ENCODE measurements at places on chromosomes 6 and 20.

DNA sequence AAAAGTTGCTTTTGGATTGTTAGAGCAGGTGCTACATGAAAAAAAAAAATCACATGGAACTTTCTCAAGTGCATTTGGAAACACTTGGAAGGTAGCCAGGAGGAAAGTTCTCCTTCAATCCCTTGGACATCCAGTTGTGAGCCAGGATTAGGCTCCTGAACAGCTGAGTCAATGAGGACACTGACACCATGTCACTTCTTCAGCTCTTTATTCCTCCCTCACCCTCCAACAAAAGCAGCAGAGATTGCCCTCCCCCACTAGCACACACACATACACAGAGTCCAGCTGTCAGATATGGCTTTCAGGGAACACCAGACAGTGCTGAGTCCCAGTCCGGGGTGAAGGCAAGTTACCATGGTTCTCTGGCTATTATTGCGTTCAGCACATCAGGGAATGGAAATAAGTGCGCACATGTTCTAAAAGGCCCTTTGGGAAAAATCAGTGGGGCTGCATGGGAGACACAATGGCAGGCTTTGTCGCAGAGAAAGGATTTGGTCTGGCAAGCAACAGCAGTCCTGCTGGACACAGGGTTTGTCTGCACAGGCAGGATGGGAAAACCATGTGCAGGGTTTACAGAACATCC is 124.7 kb upstream of the MARCKS start:
- no peaks in the 10 kb centered on the region for H3K36me3 ChIP-seq
- no peak for DNase-seq
- H3K4me3 ChIP-seq: no peak overlapping the region
- no peak overlapping the region for H3K27ac ChIP-seq

- no peak for DNase-seq
- no peaks in the 10 kb centered on the region for H3K27me3 ChIP-seq
- H3K4me3 ChIP-seq: no peak overlapping the region
- peak overlapping the region; percentile 17 for H3K27ac ChIP-seq
These were observed 79.2 kb upstream of the PLN start for GRCh38 chr6:118468682-118469465.

DNA sequence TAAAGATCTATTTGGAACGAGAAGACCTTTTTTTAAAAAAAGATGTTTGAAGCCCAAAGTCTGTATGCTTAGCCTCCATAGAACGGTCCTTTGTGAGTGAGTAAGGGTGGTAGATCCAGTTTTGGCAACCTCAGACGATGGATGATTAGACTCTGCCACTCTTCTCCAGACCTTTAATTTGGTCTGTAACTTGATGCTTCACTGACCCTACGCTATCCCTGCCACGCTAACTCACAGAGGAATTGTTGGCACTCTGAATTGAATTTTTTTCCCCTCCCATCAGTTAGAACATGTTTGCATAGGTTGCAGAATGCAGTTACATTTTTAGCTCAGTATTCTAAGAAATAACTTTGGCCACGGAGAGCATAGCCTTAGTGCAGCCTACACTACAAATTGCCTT is 15.8 kb upstream of the DEK start:
- H3K4me3 ChIP-seq: no peak overlapping the region
- H3K27me3 ChIP-seq: no peaks in the 10 kb centered on the region
- peaks cover 11% of the 10 kb centered on the region for H3K4me1 ChIP-seq
- no peaks in the 10 kb centered on the region for H3K36me3 ChIP-seq

DNA sequence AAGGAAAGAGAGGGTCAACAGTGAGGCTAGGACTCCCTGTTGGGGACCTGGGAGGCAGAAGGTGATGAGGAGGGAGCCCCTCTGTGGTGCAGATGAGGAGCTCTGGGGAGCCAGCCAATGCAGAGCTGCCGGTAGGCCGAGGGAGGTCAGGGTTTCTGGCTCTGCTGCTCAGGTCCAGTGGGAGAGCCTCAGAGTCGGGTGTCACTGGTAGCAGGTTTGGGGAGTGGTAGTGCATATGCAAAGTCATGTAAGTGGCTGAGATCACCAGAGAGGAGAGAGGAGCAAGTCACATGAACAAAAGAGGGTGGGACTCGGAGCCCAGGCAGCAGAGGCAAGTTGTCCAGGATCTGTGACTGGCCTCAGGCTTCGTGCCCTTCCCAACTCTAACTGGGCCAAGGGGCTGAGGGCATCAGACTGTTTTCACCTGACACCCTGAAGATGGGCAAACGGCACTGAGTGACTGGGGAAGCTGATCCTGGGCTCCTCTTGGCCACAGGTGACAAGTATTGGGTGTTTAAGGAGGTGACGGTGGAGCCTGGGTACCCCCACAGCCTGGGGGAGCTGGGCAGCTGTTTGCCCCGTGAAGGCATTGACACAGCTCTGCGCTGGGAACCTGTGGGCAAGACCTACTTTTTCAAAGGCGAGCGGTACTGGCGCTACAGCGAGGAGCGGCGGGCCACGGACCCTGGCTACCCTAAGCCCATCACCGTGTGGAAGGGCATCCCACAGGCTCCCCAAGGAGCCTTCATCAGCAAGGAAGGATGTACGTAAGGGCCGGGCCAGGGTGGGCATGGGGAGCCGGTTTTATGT is 6.6 kb downstream of the MMP24OS start:
- no peaks in the 10 kb centered on the region for H3K27me3 ChIP-seq
- DNase-seq: no peak
- no peak overlapping the region for H3K27ac ChIP-seq
- no peaks in the 10 kb centered on the region for H3K4me1 ChIP-seq

GRCh38 chr20:30484749-30485070 is 772.8 kb upstream of the DEFB115 start:
- no peak overlapping the region for H3K27ac ChIP-seq
- H3K36me3 ChIP-seq: no peaks in the 10 kb centered on the region
- DNase-seq: no peak
- H3K4me1 ChIP-seq: no peaks in the 10 kb centered on the region

- no peak for DNase-seq
- H3K27me3 ChIP-seq: no peaks in the 10 kb centered on the region
- no peaks in the 10 kb centered on the region for H3K4me1 ChIP-seq
- H3K36me3 ChIP-seq: no peaks in the 10 kb centered on the region
These were observed 48.3 kb upstream of the PROKR2 start for GRCh38 chr20:5364997-5365597.

DNA sequence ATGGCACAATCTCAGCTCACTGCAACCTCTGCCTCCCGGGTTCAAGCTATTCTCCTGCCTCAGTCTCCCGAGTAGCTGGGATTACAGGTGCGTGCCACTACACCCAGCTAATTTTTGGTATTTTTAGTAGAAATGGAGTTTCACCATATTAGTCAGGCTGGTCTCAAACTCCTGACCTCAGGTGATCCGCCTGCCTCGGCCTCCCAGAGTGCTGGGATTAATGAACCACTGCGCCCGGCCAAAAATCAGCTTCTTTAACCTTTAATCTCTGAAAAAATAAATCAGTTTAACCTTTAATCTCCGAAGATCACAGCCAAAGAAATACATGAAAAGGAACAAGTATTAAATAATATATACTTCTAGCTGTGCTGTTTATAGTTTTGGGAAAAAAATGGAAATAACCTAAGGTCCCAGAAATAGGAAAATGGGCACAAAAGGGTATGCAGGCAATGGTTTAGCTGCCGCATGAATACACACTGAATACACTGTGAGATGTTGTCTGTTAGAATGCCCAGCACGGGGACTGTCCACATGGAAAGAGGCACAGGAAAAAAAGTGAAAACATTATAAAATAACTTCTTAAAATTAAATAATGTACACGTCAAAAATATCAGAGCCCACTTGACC is 1.6 kb downstream of the NQO2 start:
- H3K27me3 ChIP-seq: no peaks in the 10 kb centered on the region
- H3K4me1 ChIP-seq: no peaks in the 10 kb centered on the region
- peak overlapping the region; percentile 55 for H3K27ac ChIP-seq
- DNase-seq: no peak
- H3K4me3 ChIP-seq: no peak overlapping the region
- peaks cover 19% of the 10 kb centered on the region for H3K36me3 ChIP-seq

DNA sequence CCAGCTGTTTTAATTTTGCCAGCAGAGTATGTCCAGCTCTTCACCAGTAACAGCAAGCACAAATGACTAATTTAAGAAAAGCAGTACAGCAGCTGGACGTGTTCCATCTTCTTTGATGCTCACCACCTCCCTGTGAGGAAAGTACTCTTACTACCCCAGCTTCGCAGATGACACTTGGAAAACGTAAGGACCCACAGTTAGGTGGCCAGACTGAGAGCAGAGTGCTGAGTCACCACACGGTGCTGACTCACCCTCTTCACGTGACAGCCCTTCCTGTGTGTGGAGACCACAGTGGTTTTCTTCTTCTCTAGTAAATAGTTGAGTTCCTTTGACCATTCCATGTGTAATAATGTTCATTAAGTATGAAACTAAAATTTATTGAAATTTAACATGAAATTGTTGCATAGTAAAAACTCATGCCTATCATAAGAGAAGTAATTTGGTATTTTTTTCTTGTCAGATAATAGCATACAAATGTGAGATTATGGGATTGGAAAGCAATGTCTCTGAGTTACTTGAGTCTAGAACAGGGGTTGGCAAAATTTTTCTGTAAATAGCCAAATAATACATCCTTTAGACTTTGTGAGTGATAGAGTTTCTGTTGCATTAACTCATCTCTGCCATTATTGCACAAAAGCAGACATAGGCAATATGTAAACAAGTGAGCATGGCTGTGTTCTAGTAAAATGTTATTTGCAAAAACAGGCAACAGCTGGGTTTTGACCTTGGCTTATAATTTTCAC is 76.6 kb downstream of the SLX4IP start:
- peak overlapping the region; percentile 54 for H3K27ac ChIP-seq
- no peak overlapping the region for H3K4me3 ChIP-seq
- no peaks in the 10 kb centered on the region for H3K27me3 ChIP-seq
- peak; percentile 96 for DNase-seq
- H3K4me1 ChIP-seq: peaks cover 42% of the 10 kb centered on the region

DNA sequence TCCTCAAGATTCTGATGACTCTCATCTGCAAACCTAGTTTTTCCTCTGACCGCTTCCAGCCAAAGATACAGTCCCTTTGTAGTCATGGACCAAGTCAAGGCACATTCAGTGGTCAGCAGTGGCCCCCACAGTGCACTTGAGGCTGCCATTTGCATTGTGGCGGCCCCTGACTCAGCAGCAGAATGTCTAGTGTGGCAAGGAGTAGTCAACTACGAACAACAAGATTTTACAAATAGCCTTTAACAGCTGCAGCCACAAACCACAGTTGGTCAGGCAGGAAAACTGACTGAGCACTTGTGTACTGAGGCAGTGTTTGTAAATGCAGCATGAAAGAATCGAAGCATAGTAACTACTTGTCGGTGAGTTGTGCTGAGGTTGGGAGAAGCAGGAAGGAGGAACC is 49.6 kb downstream of the SLC2A12 start:
- no peaks in the 10 kb centered on the region for H3K36me3 ChIP-seq
- DNase-seq: no peak
- no peak overlapping the region for H3K4me3 ChIP-seq
- H3K4me1 ChIP-seq: no peaks in the 10 kb centered on the region
- no peak overlapping the region for H3K27ac ChIP-seq

DNA sequence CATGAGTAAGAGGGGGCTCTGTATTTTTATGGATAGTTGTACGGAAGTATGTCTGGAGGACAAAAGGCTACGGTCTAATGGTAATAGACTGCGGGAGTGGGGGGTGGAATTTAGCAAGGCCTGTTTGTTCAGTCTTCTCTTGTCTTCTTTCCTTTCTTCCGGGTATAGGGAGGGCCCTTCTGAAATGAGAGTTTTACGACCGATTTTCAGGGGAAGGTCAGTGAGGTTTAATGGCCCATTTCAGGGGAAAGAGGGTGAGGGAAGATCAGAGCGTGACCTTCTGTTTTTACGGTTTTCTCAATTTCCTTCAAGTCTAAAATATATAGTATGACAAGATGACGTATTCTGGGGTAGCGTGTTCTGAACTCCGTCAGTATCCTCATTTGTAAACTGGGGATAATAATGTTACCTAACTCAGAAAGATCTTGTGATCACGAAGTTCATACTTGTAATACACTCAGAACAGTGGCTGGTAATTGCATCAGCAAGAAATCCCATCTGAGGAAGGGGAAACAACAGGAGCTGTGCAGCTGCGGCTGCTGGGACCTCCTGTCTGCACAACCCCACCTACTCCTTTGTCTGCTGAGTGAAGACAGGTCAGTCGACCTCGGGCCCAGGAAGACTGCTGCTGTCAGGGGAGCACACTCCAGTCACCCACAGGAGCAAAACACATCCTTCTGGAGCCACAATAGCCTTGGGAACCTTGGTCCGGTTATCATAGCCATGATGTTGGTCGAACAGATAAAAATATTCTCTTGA is 90.4 kb downstream of the MAP3K7 start:
- H3K36me3 ChIP-seq: no peaks in the 10 kb centered on the region
- H3K27ac ChIP-seq: no peak overlapping the region

DNA sequence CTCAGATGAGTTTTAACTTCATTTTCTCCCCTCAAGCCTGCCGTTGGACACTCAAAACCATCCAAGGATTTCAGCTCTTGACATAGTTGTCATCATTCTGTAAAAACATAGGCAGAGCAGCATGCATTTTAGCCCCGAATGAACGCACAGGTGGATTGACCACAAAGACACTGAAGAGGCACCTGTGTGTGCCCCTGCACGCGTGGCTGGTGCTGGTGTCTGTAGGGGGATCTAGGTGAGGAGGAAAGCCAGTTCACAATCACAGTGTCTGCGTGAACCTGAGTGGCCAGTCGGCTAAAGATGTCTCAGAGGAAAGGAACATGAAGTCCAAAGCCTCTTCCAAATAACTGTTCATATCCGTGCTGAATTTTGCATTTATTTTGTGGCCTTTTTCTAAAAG is 309.2 kb downstream of the QKI start:
- no peaks in the 10 kb centered on the region for H3K27me3 ChIP-seq
- no peak overlapping the region for H3K4me3 ChIP-seq
- DNase-seq: no peak
- no peaks in the 10 kb centered on the region for H3K36me3 ChIP-seq
- H3K27ac ChIP-seq: no peak overlapping the region

- H3K27me3 ChIP-seq: no peaks in the 10 kb centered on the region
- H3K36me3 ChIP-seq: no peaks in the 10 kb centered on the region
- no peak for DNase-seq
- peak overlapping the region; percentile 9 for H3K27ac ChIP-seq
- H3K4me3 ChIP-seq: no peak overlapping the region
These were observed 6.8 kb downstream of the NOX3 start for GRCh38 chr6:155448668-155449449.

- H3K4me3 ChIP-seq: no peak overlapping the region
- H3K36me3 ChIP-seq: no peaks in the 10 kb centered on the region
- no peak for DNase-seq
- no peak overlapping the region for H3K27ac ChIP-seq
- no peaks in the 10 kb centered on the region for H3K4me1 ChIP-seq
- no peaks in the 10 kb centered on the region for H3K27me3 ChIP-seq
These were observed 22.2 kb downstream of the RNF24 start for GRCh38 chr20:3993109-3993508.

Data from right atrium auricular region (tissue), 2 donors.